ENCODE measurements at places on chromosomes 5 and 9.

DNA sequence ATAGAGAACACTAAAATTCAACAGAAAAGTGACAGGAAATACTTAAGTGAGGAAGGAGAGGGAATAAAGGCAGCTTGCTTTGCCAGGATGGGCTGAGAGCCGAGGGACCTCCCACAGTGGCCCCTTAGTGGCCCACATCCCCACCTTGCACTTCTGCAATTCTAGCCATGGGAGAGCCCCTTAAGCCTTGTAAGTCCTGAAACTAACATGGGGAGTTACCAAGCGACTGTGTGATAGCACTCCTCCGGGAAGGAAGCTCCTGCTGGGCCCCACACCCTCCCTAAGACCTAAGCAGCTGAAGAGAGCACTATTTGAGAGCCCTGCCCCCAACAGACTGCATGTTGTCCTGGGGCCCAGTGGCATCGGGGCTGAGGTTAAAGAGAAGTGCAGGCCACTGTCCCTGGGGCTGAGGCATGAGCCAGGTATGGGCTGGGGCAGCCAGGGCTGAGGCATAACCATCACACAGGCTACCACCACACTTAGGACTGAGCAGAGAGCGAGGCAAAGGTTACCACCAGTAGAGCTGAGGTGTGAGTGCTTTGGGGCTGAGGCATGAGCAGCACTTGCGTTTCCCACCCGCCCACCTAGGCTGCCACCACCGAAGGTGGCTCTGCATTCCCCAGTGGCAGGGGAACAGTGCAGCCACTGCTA is 301.8 kb upstream of the TRPC7 start:
- ATAC-seq = no peak

DNA sequence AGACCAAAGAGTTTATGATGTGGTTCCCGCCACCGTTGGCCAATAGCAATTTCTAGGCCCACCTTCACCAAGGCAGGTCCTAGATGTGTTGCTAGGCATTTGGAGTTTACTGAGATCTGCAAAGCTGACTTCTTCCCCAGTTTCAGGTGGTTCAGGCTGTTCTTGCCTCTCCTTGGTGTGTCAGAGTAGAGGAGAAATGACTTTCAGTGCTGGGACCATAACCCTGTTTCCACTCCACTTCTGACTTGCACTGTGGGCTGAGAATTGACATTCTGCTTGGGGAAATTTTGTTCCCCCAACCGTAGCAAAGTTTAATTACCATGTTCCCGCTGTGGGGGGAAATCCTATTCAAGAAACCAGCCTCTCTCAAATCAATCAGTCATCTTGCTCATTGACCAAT is 128.0 kb upstream of the GABRP start:
- no peak for ATAC-seq

DNA sequence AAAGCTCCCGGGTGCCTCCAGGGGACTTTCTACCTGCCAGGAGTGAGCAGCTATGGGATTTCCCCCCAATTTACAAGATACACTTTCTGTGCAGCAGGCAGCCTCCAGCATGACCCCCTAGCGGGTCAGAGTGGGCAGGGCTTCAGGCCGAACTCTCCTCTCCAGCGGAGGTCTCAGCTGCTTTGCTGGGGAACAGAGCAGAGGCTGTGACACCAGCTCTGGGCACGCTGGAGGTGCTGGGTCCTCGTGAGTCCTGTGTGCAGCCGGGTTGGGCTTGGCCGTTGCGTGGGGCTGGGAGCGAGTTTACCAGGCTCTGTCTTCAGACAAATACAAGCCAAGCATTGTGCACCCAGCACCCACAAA is 2.9 kb downstream of the NRARP start:
- ATAC-seq = no peak

GRCh38 chr9:136171009-136171800 is 33.7 kb downstream of the LHX3 start:
- no peak for ATAC-seq

GRCh38 chr5:113608113-113608596 is 94.7 kb downstream of the YTHDC2 start:
- no peak for ATAC-seq
